ENCODE measurements at places on chromosomes 5 and 9. TPM values are rescaled to one million over a fixed set of nuclear protein-coding genes. Genes with fewer than 3 reads are reported as not detected.

DNA sequence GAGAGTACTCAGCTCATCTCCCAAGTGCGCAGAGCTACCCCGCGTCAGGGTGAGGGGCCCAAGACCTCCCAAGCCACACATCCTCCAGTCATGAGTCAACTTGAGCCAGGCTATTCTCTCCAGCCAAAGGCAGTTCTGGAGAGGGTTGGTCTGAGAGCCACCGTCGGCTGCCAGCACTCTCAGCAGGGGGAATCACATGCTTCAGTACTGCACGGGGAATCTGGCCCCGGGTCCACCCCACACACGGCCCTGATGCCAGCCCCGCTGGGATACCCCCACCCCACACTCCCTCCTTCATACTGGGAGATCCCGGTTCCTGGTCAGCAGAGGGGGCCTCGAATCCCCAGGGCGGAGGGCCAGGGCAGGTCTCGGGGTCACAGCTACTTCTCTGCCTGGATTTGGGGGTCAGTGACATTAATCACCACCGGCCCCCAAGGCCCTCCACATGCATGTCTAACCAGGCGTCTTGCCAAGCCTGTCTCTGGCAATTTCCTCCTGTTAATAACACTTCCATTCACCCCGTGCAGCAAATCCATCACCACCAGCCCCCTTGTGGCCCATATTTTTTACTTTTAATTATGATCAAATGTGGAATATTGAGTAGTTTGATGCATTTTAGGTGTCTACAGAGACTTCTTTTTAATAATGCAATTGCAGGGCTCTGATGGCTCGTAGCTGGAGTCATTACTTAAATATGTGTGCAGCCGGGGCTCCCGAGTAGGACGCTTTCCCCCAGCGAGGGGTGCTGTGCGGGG, 102.9 kb upstream of the PPP1R26 start:
- no peak for DNase-seq

- no peak for DNase-seq
These were observed 11.1 kb downstream of the SH2D3C start for GRCh38 chr9:127767410-127767809.

DNA sequence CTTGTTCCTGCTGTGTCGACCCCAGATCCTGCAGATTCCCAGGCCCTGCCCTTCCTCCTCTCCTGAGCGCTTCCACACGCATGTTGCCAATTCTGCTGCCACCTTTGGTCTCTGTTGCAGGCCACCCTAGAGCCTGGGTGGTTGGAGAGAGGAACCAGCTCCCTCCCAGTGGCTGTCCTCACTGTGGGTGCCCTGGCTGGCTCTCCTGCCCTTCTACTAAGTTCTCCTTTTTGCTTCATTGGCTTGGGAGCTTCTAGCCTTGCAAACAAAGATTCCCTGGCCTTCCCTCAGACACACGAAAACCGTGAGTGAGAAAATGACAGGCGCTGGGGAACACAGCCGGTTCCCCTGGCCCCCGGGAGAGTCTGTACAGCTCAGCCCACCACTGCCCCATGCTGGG, 14.2 kb upstream of the NCS1 start:
- no peak for DNase-seq

GRCh38 chr9:87285183-87285850, 212.3 kb upstream of the DAPK1 start:
- DNase-seq, result no peak

DNA sequence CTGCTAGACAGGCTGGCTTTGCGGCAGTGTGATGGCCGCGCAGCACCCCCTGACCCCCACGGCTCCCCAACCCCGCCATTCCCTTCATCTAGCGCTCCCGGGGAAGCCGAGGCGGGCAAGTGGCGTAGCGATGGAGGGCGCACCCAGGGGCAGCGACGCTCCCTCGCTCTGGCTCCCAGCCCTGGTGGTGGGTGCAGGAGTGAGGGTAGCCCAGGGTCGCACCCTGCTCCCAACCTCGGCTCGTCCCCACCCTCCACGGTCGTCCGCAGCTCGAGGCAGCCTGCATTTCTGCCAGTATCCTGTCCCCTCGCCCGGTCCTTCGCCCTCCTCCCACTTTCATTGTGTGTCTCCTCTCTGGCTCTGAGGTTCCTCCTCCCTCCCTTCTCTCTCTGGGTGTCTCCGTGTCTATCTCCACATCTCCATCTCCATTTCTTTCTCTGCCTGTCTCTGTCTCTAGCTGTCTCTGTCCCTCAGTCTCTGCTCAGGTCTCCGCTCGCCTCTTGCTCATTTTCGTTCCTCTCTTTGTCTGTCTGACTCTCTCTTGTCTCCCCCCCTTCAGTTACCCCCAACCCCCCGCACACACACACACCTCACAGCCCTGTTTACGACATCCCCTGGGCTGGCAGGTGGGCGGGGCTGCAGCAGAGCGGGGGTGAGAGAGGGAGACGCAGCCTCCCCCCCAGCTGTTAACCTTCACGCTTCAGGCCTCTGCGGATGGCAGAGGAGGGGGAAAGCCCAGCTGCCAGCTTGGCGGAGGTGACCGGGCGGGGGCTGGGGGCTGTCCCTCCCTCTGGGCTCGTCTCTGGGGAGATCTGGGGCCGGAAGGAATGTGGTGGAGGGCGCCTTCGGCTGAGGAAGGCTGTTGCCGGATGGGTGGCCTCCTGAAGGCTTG, 48.7 kb upstream of the PSD2 start:
- DNase-seq, result peak; percentile 87

Gene SPINK7
- total RNA-seq, result not detected
